Cardiac septum (tissue), 1 donor: ENCODE measurements at places on chromosomes 4 and X.

DNA sequence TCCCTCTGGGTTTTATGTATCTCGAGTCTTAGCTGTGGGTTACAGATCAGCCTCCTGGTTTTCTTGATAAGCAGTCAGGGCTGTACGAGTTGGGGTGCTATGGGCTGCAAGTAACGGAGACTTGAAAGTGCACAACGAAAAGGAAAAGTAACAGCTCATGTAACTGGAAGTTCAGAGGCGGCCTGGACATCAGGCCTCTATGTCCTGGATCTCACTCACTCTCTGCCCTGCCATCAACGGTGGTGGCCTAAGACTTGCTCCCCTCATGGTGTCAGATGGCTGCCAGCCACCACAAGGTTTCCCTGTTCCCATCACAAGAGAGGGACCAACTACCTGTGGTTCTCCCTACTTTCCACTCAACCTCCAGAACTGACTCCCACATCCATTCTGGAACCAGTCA, 4.8 kb downstream of the PPP2R2C start:
- DNase-seq = no peak

- no peak for DNase-seq
These were observed 1992.1 kb upstream of the IGFBP7 start for GRCh38 chr4:59102311-59102710.

DNA sequence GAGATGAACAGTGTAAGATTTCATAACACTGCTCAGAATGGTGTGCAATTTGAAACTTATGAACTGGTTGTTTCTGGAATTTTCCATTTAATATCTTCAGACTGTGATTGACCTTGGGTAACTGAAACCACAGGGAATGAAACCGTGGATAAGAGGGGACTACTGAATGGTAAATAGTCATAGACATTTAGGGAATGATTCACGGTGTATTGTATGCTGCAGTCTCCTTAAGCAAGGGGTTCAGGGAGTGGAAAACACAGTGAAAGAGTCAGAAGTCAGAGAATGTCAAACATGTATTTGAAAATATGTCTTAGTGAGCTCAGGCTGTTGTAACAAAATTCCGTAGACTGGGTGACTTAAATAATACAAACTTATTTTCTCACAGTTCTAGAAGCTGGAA, 398.2 kb upstream of the DIPK2B start:
- no peak for DNase-seq

GRCh38 chr4:151417164-151417571, 8.2 kb downstream of the FHIP1A start:
- no peak for DNase-seq

GRCh38 chr4:158189422-158189821, 16.6 kb upstream of the GASK1B start:
- DNase-seq = no peak

GRCh38 chr4:127015667-127016117, 617.1 kb upstream of the INTU start:
- DNase-seq = no peak
